ENCODE measurements at places on chromosomes 7 and 10. TPM values are rescaled to one million over a fixed set of nuclear protein-coding genes. Genes with fewer than 3 reads are reported as not detected.

Gene CDH23
- total RNA-seq: 10.3 TPM

Gene MLXIPL
- 6.1 TPM for total RNA-seq

Gene PLAC9
- total RNA-seq: 61.4 TPM

Gene TSPAN13
- 13.8 TPM for total RNA-seq

Gene ATRNL1
- total RNA-seq: 15.5 TPM

GRCh38 chr7:26574476-26574875, 282.8 kb downstream of the SNX10 start:
- no peaks in the 10 kb centered on the region for H3K4me1 ChIP-seq
- no peaks in the 10 kb centered on the region for H3K27me3 ChIP-seq
- H3K27ac ChIP-seq: no peak overlapping the region
- H3K4me3 ChIP-seq: no peak overlapping the region
- H3K36me3 ChIP-seq: no peaks in the 10 kb centered on the region

DNA sequence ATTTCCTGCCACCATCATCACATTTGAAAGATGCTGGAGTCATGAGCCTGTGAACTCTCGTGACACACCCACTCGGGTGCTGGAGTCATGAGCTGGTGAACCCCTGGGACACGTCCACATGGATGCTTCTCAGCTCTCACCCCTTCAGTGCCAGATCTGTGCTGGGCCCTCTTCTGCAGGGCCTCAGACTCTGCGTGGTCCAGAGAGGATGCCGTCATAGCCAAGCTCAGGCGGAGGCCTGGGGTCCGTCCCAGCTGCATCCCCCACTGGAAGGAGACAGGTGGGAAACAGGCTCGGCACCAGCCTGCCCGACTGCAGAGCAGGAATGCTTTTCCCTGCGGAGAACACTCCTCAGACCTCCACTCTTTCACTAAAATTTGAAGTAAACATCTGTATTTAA, 156.5 kb upstream of the PPP2R2D start:
- H3K36me3 ChIP-seq: no peaks in the 10 kb centered on the region
- no peak overlapping the region for H3K27ac ChIP-seq
- peaks cover 8% of the 10 kb centered on the region for H3K4me1 ChIP-seq
- DNase-seq: no peak
- H3K4me3 ChIP-seq: no peak overlapping the region

DNA sequence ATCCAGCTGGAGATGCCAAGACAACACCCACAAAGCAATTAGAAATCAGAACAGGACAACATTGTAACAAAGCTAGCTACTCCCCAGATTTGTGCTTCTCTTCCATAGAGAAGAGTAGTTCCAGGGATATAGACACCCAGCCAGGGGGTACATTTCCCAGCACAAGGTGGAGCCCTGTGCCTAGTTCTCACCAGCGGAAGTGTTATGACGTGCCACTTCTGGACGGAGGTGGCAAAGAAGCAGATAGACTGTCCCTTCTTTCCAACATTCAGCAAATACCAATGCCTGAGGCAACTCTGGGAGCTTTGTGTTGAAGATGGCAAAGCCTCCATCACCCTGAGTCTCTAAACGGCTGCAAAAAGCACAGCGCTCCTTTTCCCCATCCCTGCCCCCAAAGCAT, 23.4 kb upstream of the GSAP start:
- no peak overlapping the region for H3K4me3 ChIP-seq
- no peak for DNase-seq
- H3K27ac ChIP-seq: no peak overlapping the region
- no peaks in the 10 kb centered on the region for H3K4me1 ChIP-seq
- no peaks in the 10 kb centered on the region for H3K36me3 ChIP-seq

- H3K27ac ChIP-seq: no peak overlapping the region
- H3K27me3 ChIP-seq: no peaks in the 10 kb centered on the region
- no peaks in the 10 kb centered on the region for H3K4me1 ChIP-seq
- no peak overlapping the region for H3K4me3 ChIP-seq
- no peaks in the 10 kb centered on the region for H3K36me3 ChIP-seq
Observed at GRCh38 chr7:158685693-158686092, 18.9 kb downstream of the NCAPG2 start.

GRCh38 chr7:155899596-155899995, 87.3 kb upstream of the SHH start:
- no peak overlapping the region for H3K4me3 ChIP-seq
- no peak overlapping the region for H3K27ac ChIP-seq
- DNase-seq: no peak
- H3K27me3 ChIP-seq: no peaks in the 10 kb centered on the region
- H3K36me3 ChIP-seq: no peaks in the 10 kb centered on the region

GRCh38 chr10:117694190-117694589, 151.6 kb downstream of the EMX2 start:
- H3K36me3 ChIP-seq: no peaks in the 10 kb centered on the region
- no peak for DNase-seq
- no peak overlapping the region for H3K4me3 ChIP-seq

DNA sequence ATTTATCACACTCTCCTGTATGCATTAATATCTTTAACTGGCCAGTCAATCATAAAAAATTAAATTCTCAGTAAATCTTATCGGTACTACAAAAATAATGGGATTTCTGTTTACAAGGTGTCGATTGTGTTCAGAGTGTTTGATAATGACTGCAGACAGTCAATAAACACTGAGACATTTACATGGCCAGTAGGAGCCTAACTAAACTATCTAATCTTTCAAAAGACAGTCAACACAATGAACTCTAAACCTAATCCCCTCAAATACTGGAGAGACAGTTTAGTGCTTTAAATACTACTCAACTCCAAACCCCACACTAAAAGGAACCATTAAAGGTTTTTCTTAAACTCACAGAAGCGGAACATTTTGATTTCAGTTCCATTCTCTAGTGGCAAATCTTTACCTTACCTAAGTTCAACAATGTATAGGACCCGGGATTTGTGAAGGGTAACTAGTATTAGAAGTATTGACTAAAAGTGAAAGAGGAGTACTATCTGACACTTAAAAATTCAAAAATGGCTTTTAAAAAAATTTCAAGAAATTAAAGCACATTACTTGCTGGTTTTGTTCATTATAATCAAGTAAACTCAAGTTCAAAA, 37.3 kb upstream of the EXOC6 start:
- H3K27me3 ChIP-seq: no peaks in the 10 kb centered on the region
- no peaks in the 10 kb centered on the region for H3K4me1 ChIP-seq
- H3K27ac ChIP-seq: no peak overlapping the region
- H3K36me3 ChIP-seq: no peaks in the 10 kb centered on the region

GRCh38 chr10:60488111-60488669, 98.5 kb upstream of the ANK3 start:
- no peak for DNase-seq
- H3K4me3 ChIP-seq: no peak overlapping the region
- H3K36me3 ChIP-seq: no peaks in the 10 kb centered on the region
- H3K4me1 ChIP-seq: peaks cover 8% of the 10 kb centered on the region
- no peak overlapping the region for H3K27ac ChIP-seq
- H3K27me3 ChIP-seq: no peaks in the 10 kb centered on the region

- no peak for DNase-seq
- H3K27ac ChIP-seq: no peak overlapping the region
- H3K4me3 ChIP-seq: no peak overlapping the region
Observed at GRCh38 chr10:59829024-59829423, 75.8 kb upstream of the MRLN start.

GRCh38 chr10:131779661-131780394, 121.0 kb upstream of the PPP2R2D start:
- no peaks in the 10 kb centered on the region for H3K27me3 ChIP-seq
- DNase-seq: no peak
- H3K4me3 ChIP-seq: no peak overlapping the region

- H3K4me1 ChIP-seq: peaks cover 21% of the 10 kb centered on the region
- no peaks in the 10 kb centered on the region for H3K36me3 ChIP-seq
- no peaks in the 10 kb centered on the region for H3K27me3 ChIP-seq
- no peak overlapping the region for H3K27ac ChIP-seq
- H3K4me3 ChIP-seq: no peak overlapping the region
Observed at GRCh38 chr7:155255071-155255470, 42.6 kb upstream of the INSIG1 start.

GRCh38 chr7:120023494-120024167, 249.3 kb upstream of the KCND2 start:
- DNase-seq: no peak
- no peaks in the 10 kb centered on the region for H3K36me3 ChIP-seq
- no peaks in the 10 kb centered on the region for H3K27me3 ChIP-seq
- no peaks in the 10 kb centered on the region for H3K4me1 ChIP-seq
- H3K4me3 ChIP-seq: no peak overlapping the region
- no peak overlapping the region for H3K27ac ChIP-seq
